ENCODE measurements at places on chromosomes 6 and 20.

GRCh38 chr6:37679539-37680476 lies 17.9 kb downstream of the MDGA1 start:
- no peak for DNase-seq

DNA sequence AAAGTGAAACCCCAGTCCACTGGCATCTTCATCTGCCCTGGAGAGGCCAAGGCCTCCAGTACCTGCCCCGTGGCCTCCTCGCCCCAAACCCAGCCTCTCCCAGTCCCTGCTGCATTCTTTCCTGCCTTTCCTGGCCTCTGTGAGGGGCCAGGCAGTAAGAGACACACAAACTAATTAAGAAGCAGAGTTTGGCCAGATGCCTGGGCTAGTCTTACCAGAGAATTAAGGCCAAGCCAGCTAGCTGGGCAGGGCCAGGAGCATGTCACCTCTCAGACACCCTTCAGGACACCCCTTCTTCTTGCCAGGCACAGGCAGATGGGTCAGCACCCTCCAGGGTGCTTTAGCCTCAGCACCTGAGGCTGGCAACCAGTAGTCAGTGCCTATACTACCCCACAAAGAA lies 2.4 kb downstream of the MDGA1 start:
- no peak for DNase-seq

DNA sequence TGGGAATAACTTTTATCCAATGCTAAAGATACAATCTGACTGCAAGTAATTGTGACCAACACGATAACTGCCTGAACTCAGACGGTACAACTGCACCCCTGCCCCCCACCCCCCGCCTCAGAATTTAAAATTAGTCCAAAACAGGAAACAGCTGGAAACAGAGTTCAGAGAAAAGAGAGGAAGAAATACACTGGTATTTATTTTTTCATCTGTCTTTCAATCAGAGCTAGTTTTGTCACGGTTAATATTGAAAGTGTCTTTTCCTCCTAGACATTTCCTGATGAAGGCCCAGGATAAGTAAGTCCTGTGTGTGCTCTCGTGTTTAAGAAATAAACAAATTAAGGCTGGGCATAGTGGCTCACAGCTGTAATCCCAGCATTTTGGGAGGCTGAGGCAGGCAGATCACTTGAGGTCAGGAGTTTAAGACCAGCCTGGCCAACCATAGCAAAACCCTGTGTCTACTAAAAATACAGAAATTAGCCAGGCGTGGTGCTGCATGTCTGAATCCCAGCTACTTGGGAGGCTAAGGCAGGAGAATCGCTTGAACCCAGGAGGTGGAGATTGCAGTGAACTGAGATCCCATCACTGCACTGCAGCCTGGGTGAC lies 21.5 kb downstream of the ACSS1 start:
- DNase-seq = no peak

GRCh38 chr20:227439-228105 lies 514 bp downstream of the DEFB129 start:
- DNase-seq = no peak

- no peak for DNase-seq
These were observed 449.5 kb downstream of the PHF3 start for GRCh38 chr6:64085126-64085525.

Measured in glutamatergic neuron (in vitro differentiated cells).